ENCODE measurements at places on chromosomes 1 and 21. TPM values are rescaled to one million over a fixed set of nuclear protein-coding genes. Genes with fewer than 3 reads are reported as not detected.

ROR1 gene
- 7.3 TPM for total RNA-seq

XCL1 gene
- 0.42 TPM for total RNA-seq

CATSPERE gene
- 1.4 TPM for total RNA-seq

NR5A2 gene
- 3.6 TPM for total RNA-seq

FYB2 gene
- not detected for total RNA-seq

SEC16B gene
- 2.1 TPM for total RNA-seq

GRCh38 chr1:52358851-52359497 lies 7.0 kb downstream of the CC2D1B start:
- DNase-seq, result no peak

DNA sequence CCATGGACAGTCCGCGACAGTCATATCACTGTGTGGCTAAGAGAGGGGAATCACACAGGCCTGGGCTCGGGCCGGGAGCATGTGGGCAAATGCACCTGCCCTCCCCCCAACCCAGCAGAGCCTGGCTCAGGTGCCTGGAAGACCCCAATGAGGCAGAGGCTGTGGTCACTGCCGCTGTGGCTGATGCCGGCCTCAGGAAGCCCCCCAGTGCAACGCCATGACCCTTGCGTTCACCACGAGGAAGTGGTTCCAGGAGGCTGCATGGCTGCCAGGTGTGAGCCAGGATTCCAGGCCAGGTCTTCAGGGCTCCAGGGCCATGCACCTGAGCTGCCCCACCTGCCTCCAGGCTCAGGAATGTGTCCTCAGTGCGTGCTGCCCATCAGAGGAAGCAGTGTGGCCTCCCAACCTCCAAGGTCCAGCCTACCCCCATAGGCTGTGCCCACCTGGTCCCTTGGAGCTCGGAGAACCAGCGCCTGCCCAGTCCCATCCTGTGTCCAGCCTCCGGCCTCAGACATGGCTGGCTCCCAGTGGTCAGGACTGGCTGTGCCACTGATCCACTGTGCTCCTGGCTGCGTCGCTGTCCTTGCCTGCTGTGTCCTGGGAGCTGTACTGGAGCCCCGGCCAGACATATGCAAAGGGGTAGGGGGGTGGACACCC lies 8.0 kb downstream of the ARHGEF16 start:
- no peak for DNase-seq

- DNase-seq, result no peak
Measured at GRCh38 chr1:90616395-90616794, 100.7 kb downstream of the BARHL2 start.

GRCh38 chr1:155527677-155528076 lies 34.9 kb downstream of the ASH1L start:
- DNase-seq, result no peak

GRCh38 chr1:148373192-148373925 lies 109.7 kb downstream of the PPIAL4G start:
- DNase-seq, result no peak

DNA sequence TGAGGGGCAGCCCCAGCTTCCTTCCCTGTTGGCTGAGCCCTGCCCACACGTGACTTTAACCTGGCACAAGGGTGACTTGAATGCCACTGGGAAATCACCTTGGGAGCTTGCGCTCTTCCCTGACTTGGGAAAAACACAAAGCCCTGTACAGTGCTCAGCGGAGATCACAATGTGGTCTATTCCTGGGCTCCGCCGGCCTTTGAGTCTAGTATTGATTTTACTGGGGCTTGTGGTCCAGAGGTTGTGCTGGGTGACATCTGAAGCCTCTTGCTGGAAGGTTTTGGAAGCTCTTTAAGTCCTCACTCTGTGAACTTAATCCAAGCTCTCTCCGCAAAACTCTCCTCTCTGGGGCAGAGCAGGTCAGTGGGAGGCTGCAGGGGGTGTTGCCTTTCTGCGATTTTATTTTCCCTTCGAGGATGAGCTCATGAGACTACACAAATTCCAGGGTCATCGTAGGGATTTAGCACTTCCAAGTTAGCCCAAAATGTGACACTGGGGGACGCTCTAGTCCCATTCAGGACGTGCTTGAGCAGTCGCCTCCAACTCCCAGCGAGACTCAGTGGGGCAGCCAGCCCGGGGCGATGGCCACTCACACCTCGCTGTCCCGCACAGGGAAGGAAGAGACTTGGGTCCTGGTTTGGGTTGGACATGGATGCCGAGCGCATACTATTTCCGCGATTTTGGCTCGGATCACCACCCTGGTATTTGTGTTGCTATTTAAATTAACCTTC lies 291.9 kb upstream of the AJAP1 start:
- no peak for DNase-seq

GRCh38 chr1:83901547-83902155 lies 97.3 kb downstream of the TTLL7 start:
- DNase-seq, result no peak

GRCh38 chr1:84525779-84526178 lies 19.4 kb upstream of the GNG5 start:
- no peak for DNase-seq

- no peak for DNase-seq
Measured at GRCh38 chr21:20946701-20947100, 51.5 kb upstream of the NCAM2 start.
